ENCODE measurements at places on chromosomes 16 and 17.

DNA sequence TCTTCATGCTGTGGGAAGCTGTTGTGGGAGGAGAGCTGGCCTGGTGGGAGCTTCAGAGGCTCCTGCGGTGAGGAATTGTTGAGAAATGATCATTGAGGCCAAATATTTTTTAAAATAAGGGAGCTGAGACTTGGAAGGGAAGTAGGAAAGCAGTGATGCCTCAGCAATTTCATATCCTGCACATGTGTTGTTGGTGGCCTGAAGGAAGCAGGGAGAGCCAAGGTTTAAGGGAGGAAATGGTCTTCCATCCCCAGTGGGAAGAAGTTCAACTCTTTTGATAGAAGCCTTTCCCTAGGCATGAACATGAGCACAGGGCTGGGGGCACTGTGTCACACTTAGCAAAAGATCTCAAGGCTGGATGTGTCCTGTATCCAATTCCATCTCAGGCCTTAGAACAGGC is at the start of gene CCL14:
TSS of gene CCL14 (minus strand) at position 87 of the 400 bp plus-strand sequence. CDS start at position 7, 80 bp downstream.
- DNase-seq, result no peak

- no peak for DNase-seq
Observed at GRCh38 chr17:18921912-18922451, 30.0 kb upstream of the SLC5A10 start.

DNA sequence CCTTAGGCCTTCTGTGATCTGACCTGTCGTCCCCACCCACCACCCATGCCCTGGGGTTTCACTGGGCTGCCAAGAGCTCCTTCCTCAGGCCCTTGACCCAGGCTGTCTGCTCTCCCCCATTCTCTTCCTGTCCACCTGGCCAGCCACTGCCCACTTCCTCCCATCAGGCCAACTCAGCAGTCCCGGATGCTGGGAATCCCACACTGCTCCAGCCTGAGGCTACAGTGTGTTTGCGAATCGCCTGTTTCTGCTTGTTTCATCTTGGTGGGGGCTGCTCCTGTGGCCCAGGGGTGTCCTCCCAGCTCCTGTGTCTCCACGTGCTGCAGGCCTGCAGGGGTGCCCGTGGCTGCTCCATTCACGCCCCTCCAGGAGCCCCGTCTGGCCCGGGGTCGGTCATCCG is 839 bp upstream of the METRN start:
- DNase-seq, result no peak

DNA sequence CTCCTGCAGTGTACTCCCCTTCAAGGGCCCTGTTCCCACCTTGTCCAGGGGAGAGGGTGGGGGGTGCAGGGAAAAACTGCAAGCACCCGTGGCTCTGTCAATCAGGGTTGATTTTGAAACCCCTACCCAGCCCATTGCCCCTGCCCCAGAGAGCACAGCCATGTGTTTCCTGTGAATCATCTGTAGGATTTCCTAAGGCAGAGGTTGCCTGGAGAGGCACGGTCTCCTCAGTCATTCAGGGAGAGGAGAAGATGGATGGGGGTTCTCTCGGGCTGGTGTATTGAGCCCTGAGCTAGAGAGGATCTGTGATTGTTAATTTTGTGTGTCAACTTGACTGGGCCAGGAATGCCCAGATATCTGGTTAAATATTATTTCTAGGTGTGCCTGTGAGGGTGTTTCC is 3.5 kb upstream of the AGRP start:
- no peak for DNase-seq

DNA sequence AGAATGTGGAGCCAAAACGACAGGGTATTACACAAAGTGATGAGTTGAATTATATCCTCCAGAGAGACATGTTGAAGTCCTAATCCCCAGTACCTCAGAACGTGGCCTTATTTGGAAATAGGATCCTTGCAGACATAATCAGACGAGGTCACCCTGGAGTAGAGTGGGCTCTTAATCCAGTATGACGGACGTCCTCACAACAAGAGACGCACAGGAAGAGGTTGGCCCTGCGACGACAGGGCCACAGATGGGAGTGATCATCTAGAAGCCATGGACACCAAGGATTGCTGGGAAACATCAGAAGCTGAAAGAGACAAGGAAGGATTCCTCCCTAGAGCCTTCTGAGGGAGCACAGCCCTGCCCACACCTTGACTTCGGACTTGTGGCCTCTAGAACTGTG is 142.4 kb upstream of the AXIN2 start:
- DNase-seq, result no peak

GRCh38 chr17:36118477-36119353 is 15.1 kb downstream of the CCL4 start:
- DNase-seq, result no peak

DNA sequence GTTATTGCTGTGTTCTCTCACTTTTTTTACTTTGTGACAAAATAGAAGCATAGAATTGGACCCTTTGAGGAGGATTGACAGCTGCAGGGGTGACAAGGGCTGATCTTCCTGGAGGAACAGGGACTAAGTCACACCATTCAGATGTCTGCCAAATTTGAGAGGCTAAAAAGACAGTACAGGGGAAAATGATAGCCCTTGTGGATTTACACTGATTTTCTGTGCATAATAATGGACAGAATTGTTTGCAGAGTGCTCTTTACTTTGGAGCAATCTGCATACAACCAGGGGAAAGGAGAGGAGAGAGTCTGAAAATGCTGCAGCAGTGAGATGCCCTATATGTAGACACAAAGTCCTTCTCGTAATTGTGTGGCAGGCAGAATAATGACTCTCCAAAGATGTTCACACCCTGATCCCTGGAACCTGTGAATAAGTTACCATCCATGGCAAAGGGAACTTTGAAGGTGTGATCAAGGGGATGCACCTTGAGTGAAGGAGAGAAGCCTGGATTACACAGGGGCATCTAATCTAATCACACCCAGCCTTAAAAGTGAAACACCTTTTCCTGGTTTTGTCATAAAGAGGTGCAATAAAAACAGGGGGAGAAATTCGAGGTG is 221.4 kb upstream of the CPHXL start:
- DNase-seq, result no peak

DNA sequence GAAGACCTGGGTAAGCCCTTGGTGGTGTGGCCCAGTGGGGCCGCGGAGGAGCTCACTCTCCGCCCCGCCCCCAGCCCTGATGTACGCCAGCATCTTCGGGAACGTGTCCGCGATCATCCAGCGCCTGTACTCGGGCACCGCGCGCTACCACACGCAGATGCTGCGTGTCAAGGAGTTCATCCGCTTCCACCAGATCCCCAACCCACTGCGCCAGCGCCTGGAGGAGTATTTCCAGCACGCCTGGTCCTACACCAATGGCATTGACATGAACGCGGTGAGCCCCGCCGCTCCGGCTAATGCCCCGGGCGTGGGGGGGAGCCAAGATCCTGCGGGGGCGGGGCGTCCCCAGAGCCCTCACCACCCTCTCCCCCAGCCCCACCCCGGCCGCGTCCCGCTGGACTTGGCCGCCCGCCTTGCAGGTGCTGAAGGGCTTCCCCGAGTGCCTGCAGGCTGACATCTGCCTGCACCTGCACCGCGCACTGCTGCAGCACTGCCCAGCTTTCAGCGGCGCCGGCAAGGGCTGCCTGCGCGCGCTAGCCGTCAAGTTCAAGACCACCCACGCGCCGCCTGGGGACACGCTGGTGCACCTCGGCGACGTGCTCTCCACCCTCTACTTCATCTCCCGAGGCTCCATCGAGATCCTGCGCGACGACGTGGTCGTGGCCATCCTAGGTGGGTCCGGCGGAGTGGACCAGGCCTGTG is 12.1 kb upstream of the DCAF7 start:
- no peak for DNase-seq

- DNase-seq, result no peak
Observed at GRCh38 chr17:46883871-46884520, 32.6 kb downstream of the WNT9B start.

- no peak for DNase-seq
Observed at GRCh38 chr16:54418903-54419302, 132.3 kb upstream of the IRX3 start.

- DNase-seq, result no peak
Observed at GRCh38 chr17:78619334-78619733, 42.1 kb upstream of the DNAH17 start.

- no peak for DNase-seq
Observed at GRCh38 chr17:50660887-50661345, 26.2 kb downstream of the ABCC3 start.

- DNase-seq, result no peak
Observed at GRCh38 chr16:23673971-23674614, 4.6 kb upstream of the PLK1 start.

GRCh38 chr16:57893559-57894389 is 77.2 kb downstream of the CNGB1 start:
- DNase-seq, result peak; percentile 54

DNA sequence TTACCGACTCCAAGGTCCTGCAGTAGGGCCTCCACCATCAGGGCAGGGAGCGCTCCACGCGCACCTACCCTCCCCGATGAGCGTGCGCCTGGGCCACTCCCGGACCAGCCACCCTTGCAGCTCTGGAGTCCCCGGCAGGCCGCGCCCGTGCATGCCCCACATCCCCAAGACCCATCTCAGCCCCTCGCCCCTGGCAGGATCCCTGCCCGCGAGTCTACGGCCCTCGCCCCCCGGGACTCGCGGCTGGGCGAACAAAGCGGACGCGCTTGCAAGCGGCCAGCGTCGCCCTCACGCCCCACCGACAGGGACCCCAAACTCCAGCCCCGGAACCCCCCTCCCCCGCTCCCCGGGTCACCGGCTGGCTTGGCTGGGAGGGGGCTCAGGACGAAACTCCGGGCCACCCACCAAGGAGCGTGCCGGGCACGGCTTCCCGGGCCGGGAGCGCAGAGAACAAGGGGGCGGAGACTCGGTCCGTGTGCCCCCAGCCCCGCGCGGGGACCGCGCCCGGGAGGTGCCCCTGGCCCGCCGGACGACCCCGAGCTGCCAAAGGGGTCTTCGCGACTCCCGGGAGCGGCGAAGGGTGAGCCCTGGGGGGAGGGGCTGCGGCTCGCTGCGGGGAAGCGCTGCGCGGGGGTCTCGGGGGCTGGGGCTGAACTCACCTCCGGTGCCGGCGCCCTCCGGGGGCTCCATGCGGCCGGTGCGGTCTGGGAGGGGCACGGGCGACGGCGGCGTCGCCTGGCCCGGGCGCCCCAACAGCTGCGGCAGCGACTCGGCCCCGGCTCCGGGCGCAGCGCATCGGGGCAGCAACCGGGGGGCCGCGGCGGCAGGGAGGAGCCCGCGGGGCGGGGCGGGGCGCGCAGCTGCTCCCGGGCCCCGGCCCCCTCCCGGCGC is at the start of gene DBNDD1:
TSS of gene DBNDD1 (minus strand) at position 805 of the 891 bp plus-strand sequence. CDS start at position 690, 115 bp downstream.
- DNase-seq, result no peak

DNA sequence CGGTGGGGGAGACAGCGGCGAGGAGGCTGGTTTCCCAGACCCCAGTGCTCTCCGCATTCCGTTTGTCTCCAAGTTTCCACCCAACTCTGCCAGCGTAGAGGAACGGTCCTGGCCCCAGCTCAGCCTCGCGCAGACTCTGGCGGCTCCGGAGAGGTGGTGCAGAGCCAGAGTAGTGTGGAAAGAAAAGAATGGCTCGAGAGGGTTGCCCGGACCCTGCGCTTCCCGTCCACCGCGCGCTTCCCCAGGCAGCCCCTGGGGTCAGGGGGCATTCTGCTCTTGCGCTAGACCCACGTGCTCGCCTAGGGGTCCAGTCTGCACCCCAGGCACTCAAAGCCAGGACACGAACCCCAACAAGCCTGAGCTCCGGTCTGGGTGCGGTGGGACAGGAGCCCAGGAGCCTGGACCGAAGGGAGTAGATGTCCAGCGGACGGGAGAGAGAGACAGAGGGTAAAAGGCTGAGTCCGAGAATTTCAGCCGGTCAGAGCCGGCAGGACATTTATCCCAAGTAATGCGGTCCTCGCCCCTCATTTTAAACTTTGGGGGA is 3.8 kb downstream of the PMP22 start:
- DNase-seq, result peak; percentile 57

DNA sequence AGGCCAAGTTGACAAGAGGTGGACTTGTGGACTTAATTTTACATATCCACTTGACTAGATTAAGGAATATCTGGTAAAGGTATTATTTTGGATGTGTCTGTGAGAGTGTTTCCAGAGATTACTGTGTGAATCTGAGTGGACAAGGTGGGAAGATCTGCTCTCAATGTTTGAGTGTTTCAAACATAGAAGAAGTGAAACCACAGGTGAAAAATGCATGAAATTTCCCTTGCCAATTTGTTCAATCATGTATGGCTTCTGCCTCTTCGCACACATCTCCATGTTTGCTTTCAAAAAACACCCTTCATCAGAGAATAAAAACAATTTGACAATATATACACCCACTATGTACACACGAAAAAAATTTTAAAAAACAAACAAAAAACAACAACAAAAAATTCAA is 152.7 kb downstream of the SALL1 start:
- DNase-seq, result no peak

- no peak for DNase-seq
Observed at GRCh38 chr17:57723427-57724025, 21.6 kb downstream of the CCDC182 start.

Measured in ureter (tissue), 1 donor.